Aorta (tissue), 5 donors: ENCODE measurements at places on chromosomes 3 and 15.

- no peak for DNase-seq
Measured at GRCh38 chr15:101600035-101600434, 52.1 kb downstream of the TM2D3 start.

DNA sequence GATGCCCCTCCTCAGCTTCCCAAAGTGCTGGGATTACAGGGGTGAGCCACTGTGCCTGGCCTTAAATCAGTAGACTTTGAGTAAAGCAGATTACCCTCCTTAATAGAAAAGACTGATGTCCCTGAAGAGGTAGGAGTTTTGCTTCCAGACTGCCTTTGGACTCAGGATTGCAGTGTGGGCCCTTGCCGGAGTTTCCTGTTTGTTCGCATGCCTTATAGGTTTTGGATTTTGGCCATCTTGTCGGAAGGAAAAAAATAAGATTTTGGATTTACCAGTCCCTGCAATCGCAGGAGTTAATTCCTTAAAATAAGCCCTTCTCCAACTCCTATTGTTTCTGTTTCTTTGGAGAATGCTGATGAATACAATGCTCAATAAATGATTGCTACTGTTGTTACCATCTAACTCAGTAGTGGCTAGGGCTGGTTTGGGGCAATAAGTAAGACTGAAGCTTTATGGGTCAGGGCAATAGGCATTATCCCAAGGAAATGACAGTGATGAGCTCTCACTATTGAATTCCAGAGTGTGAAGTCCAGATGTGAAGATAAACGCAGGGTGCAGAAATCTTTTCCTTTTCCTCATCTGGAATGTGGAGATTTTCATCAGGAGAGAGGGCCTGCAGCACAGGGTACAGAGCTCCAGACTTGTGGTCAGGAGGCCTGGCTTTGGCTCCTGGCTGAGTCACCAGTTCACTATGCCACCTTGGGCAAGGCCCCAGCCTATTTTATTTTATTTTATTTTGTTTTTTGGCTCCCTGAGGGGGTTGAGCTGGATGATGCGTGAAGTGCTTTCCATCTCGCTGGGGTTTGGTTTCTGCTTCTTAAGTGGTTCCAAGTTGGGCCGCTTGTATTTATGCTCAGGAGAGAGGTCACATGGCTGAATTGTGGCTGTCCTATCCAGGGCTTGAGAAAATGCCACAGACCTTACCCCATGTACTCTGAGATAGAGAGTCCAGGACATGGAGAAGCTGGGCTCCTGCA is 25.3 kb downstream of the FOXL2 start:
- peak; percentile 67 for DNase-seq

DNA sequence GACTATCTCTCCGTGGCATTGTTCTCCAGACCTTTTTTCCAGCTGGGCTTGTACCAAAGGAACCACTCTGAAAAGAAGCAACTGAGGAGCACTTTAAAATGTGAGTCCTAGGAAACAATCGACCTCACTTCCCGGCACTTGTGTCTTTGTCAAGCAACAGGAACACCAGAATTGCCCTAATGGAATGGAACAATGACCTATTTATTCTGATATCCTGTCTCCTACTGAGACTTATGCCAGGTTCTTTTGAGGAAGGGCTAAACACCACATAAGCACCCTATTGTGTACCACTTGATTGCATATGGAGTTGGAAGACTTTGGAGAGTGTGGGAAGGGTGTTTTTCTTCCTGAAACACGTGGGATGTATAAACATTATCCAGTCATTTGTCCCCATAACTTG is 56.8 kb upstream of the TGFBR2 start:
- no peak for DNase-seq

DNA sequence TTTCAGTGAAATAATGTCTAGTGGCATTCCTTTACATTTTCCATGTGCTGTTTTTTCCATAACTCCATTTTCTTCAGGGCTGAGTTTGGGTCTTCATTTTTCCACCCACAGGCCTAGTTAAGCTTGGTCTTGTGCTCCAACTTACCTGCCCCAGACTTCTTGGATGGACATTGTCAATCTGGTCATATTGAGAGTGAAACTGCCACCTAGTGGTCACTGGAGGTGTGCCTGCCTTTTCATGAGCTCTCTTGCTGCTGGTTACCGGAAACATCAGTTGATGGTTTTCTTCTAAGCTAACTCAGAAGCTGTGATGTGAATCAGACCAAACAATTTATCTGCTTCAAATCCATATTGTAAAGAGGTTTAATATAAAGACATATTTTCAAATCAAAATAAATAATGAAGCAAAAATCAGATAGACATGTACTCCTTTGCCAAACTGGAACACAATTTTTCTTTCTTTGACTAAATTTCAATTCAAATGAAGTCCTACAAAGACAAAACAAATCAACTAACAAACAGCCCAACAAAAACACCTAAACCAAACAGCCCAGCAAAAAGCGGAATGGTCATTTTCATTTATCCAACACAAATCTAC is 135.1 kb upstream of the RASGRP1 start:
- no peak for DNase-seq

GRCh38 chr3:143961342-143961741 is 10.3 kb upstream of the DIPK2A start:
- no peak for DNase-seq

- no peak for DNase-seq
Measured at GRCh38 chr3:118108769-118109168, 925.9 kb downstream of the IGSF11 start.

DNA sequence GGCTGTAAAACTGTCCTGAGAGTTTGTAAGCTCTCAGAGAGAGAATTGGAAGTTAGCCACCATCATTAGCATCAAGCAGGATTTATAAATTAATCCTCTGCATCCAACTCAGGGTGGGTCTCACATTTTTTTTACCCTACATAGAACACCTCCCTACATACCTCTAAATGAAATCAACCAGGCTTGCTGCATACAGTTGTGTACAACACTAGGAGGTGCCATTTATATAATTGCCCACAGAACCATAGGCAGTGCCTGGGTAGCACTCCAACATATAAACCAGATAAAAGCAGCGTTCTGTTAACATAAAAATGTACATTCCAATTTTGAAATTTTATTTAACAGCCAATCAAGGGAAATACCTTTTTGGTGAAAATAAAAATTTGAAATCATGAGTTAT is 48.2 kb upstream of the SELENOK start:
- no peak for DNase-seq

- no peak for DNase-seq
Measured at GRCh38 chr3:20574746-20575145, 388.7 kb upstream of the SGO1 start.

- no peak for DNase-seq
Measured at GRCh38 chr3:90102146-90102545, 994.7 kb downstream of the EPHA3 start.

GRCh38 chr3:50357481-50357880 is 1.8 kb downstream of the TMEM115 start:
- no peak for DNase-seq

- no peak for DNase-seq
Measured at GRCh38 chr15:82832601-82833361, 23.4 kb downstream of the WHAMM start.

GRCh38 chr3:133124511-133124910 is 86.3 kb downstream of the TMEM108 start:
- no peak for DNase-seq

GRCh38 chr15:98799461-98800390 is 151.4 kb downstream of the IGF1R start:
- DNase-seq = no peak

GRCh38 chr15:68345481-68345880 is 67.9 kb downstream of the FEM1B start:
- DNase-seq = no peak

- DNase-seq = no peak
Measured at GRCh38 chr15:90701048-90701447, 16.1 kb upstream of the BLM start.

GRCh38 chr3:17585394-17586325 is 156.8 kb downstream of the TBC1D5 start:
- no peak for DNase-seq

- no peak for DNase-seq
Measured at GRCh38 chr15:98729446-98730042, 81.2 kb downstream of the IGF1R start.

DNA sequence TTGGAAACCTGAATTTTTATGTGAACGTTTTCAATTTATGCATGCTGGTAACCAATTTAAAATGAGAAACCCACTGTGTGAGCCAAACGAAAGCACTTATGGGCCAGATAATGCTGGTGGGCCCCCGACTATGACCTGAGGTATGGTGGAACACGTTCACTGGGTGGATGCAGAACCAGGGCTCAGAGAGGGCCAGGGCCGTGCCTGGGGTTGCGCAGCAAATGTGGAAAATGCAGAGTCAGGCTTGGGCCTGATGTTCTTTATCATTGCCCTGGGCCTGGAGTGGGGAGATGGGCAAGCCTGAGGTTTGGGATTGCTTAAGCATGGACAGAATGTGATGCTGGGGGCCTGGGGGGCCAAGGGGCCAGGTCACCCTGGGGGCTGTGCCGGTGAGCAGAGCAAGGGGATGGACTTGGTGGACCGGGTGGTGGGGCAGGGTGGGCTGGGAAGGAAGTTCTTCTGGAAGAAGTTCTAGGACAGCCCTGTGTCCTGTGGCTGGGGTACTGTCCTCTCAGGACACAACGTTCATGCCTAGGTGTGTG is 17.9 kb downstream of the FBLN2 start:
- no peak for DNase-seq

DNA sequence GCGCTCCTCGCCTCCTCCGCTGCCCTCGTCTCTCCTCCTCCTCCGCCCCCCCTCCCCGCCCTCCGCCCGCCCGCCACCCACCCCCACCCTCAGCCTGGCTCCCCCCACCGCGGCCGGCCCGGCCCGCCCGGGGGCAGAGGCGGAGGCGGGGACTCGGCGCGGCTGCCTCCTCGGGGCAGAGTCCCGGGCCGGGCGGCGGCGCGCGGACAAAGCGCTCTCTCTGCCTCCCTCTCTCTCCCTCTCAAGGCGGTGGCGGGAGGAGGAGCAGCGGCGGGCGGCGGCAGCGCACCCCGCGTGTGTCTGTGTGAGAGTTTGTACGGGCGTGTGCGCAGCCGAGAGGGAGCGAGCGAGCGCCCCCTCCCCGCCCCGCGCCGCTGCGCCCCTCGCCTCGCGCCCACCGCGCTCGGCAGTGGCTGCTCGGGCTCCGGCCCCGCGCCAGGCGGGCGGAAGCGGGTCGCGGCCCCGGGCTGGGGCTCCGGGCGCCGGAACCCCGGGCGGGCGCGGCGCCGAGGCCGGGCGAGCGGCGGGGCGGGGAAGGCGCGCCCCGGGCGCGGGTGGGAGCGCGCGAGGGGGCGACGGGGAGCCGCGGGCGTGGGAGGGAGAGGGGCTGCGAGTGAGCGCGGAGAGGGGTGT is at the start of gene IGF2BP2:
TSS of gene IGF2BP2 (minus strand) at position 37 of the 633 bp plus-strand sequence. CDS start 82 bp downstream, outside the sequence.
- DNase-seq = peak; percentile 68

DNA sequence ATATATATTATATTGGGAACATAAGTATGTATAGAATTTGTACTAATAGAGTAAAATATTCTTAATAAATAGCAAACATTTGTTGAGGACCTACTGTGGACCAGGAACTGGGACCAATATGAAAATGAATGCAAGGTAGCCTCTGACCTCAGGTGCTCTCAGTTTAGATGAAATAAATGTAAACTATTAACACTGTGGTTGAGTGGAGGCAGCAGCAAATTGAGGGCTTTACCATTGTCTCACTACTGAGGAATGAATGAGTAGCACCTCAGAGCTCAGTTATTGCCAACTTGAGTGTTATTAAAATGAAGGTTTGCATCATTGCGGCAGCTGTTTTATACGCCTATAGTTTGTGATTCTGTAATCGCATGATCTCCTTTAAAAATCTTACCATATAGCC is 90.9 kb upstream of the CGNL1 start:
- no peak for DNase-seq

DNA sequence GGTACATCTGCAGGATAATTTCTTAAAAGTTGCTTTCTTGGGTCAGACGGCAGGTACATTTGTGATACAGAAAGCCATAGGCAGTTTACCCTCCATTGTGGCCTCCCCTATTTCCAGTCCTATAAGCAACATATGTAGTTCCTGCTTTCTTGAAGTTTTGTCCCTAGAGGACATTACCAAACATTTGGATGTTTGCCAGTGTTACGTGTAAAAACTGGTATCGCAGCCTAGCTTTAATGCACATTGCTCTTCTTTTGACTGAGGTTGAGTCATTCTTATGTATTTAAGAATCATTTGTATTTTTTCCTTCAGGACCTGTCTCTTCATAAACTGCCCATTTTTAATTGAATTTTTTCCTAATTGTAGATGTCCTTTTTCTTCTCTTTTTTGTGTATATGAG is 114.3 kb downstream of the DIPK2A start:
- DNase-seq = no peak

- DNase-seq = no peak
Measured at GRCh38 chr3:38070013-38070412, 31.0 kb downstream of the DLEC1 start.

DNA sequence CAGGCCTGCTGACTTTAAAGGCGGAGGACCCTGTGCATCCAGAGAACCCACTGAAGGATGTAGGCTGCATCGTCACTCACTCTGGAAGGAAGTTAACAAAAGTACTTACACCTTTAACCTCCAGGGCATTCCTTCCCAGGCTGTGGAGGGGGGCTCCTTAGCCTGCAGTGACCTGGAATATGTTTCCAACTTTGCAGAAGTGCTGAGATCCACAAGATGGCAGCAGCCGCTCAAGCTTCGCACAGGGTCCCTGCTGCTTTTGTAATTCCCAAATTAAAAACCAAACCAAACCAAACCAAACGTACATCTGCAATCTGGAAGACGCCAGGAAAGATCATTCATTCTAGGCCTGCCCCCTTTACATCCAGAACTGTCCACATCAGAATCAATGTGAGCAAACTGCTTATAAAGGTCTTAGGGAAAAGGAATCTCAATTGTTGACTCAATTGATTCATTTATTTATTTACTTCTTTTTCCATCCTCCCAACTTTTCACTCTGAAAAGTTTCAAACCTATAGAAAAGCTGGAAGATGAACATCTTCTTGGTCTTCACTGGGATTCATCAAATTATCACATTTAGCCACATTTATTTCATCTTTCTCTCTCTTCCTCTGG is 70.5 kb upstream of the KLHL25 start:
- no peak for DNase-seq

DNA sequence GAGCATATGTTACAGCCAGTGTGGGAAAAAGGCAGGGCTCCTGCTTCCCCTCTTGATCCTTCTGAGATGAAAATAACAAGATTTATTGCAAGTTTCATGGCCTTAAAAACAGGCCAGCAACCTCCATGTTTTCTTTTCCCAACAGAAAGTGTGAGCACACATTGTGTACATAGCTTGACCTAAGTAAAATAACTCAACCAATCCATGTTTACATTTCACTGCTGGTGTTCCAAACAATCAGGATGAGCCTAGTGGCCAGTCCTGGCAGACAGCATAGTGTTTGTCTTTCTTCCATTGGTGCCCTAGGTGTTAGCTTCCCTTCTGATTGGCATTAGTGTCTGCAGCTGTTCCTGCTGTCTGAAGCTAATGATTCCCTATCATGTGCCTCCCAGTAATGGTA is 847.7 kb downstream of the EPHA3 start:
- DNase-seq = no peak

DNA sequence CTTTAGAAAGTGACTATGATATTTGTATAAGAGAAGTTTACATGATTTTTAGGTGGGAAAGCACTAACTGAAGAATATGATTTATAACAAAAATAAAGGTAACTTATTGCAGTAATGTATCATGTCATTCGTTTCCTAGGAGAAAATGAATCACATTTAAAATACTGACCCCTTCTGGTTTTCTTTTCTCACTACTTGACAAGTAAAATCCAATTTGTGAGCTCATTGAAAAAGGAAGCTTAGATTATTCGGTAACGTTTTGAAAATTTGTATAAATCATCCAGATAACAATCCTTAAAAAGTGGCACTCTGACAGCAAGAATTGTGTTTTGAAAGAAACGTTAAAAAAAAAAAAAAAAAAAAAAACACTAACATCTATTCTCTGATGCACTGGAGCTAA is 39.0 kb downstream of the NSUN3 start:
- no peak for DNase-seq

- DNase-seq = no peak
Measured at GRCh38 chr3:152328841-152329240, 60.1 kb downstream of the MBNL1 start.
